ENCODE measurements at places on chromosomes 7 and 10.

- DNase-seq = no peak
These were observed 169.6 kb downstream of the ELFN1 start for GRCh38 chr7:1839701-1840100.

GRCh38 chr7:33775790-33776189 lies 129.5 kb upstream of the BMPER start:
- DNase-seq = no peak

DNA sequence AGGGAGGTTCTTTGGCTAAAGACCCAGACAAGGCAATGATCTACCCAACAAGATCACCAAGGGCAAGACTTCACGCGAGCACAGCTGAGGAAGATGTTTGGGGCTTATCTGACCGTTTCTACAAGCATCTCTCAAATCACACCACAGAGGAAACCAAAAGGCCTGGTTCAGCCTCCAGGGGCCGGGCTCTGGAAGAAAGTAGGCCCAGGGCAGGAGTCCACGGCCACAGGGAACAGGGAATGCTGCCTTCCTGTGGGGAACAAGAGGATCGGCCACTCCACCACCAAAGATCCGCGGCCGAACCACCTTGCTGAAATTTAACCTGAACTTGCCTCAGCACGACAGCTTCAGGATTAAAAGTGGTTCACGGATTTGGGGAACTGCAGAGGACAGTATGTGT lies 332.5 kb downstream of the PTPRN2 start:
- no peak for DNase-seq

- DNase-seq = no peak
These were observed 606.2 kb upstream of the TEX47 start for GRCh38 chr7:89401690-89402089.

DNA sequence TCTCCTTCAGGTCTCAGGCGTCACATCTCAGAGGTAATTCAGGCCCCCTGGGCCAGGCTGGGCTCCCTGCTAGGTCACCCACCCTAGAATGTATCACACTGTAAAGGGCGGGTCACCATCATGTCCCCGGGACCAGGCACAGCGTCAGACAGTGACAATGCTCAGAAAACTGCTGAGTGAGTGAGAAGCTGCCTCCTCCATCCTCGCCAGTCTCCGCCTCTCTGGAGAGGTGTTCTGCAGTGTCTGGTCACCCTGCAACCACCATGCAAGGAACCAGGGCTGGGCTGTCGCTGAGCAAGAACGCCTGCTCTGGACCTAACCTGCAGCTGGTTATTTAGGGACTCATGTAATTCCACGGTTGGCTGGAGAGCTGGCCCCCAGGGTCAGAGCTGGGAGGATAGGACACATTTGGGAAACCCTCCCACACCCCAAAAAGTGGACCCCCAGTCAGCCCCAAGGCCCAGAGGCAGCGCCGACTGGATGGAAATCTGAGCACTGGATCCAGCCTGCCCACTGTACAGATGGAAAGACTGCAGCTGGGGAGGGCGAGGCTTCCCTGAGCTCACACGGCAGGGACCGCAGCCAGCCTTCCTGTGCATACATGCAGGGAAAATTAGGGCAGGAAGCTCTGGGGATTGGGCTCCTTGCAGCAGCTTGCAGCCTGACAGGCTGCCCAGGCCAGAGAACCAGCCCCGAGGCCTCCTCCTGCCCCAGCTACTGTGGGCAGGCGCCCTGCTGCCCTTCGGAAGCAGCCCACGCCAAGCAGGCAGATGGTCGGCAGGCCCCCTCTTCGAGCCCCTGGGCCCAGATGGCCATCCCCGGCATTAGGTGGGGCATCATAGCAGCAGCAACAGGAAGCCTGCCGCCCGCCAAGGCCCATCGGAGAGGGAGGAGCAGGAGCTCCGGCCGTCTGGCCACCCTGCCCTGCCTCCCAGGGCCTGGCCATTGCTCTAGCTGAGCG lies 105.4 kb upstream of the ZMIZ1 start:
- no peak for DNase-seq

DNA sequence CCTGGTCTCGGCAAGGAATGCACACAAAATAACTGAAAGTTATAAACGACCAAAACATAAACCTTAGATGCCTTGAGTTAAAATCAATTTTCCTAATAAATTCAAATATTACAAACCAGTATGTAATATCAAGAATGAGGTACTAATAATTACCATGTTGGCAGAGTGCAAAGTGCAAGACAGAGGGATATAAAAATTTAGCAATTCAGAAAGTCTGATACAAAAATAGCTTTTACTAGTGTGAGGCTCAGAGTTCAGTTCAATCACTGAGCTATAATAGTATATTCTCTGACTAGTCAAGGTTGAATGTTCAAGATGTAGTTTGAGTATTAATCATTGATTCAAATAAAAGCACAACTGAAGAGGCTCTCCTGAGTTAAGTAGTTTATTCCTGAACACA lies 4.8 kb upstream of the AUTS2 start:
- DNase-seq = no peak

GRCh38 chr7:78749052-78749746 lies 704.3 kb downstream of the MAGI2 start:
- no peak for DNase-seq

DNA sequence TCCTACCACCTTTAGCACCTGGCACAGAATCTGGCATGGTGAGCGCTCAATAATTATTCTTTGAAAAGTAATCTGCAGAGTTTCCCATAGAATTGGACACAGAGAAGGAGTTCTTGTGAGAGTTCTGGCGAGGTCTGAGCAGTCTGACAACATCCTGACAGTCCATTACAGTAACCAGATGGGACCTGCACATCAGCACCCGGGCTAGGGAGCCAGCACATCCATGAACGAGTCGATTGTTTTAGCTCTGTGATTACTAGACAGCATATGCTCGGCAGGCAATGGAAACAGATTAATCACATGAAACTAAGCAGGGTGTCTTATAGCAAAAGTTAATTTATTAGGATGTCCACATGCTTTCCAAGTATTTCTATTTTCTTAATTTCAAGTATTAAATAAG lies 96.7 kb downstream of the SEMA3D start:
- DNase-seq = no peak

GRCh38 chr7:100875356-100875751 lies 451 bp downstream of the SRRT start:
- no peak for DNase-seq

All from NCI-H1105 treated with DMSO at 0.1 percent for 48 hours (cell line).